ENCODE measurements at places on chromosomes 7 and 10. TPM values are rescaled to one million over a fixed set of nuclear protein-coding genes. Genes with fewer than 3 reads are reported as not detected.
A peak's percentile ranks its signal among the peaks of the same experiment; 100 is the strongest.

DNA sequence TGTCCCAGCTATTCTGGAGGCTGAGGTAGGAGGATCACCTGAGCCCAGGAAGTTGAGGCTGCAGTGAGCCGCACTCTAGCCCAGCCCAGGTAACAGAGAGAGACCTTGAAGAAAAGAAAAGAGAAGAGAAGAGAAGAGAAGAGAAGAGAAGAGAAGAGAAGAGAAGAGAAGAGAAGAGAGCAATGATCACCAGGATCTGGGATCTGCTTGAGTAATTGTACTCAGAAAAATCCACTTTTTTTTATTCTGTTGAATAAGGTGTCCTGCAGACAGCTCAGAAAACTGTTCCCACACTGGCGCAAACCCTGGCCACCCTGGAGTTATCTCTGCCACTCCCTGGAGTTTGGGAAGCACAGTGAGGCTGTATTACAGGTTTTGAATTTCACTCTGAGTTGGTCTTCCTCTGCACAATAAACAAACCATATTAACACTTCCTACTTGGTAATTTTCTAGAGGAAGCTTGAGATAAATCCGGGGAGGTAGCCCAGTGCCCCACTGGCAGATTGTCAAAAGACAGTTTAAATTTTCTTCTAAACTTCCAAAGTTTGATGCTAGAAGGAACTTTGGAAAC is 9.6 kb upstream of the OAT start:
- no peak for DNase-seq

GRCh38 chr7:11633310-11633709 is 198.7 kb downstream of the THSD7A start:
- DNase-seq: no peak

GRCh38 chr7:140031364-140031763 is 31.4 kb downstream of the PARP12 start:
- DNase-seq: no peak

GRCh38 chr10:20956843-20957242 is 59.7 kb upstream of the NEBL start:
- no peak for DNase-seq

DNA sequence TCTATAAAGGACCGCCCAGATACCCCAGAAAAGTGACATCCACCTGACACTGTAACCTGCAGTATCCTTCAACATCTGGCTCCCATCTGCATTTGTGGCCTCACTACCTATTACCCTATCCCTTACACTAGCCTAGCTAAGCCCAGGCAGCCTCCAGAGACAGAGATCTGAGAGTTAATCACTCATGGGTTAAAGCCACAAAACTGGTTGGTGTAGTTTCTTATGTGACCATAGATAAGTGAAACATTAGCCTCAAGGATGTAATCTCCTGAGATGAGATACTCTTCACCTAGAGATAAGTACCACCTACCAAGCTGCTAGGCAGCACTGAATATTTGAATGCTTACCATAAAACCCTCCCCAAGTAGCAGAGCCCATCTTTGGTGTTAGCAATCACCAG is 35.4 kb downstream of the CTTNBP2 start:
- no peak for DNase-seq

DNA sequence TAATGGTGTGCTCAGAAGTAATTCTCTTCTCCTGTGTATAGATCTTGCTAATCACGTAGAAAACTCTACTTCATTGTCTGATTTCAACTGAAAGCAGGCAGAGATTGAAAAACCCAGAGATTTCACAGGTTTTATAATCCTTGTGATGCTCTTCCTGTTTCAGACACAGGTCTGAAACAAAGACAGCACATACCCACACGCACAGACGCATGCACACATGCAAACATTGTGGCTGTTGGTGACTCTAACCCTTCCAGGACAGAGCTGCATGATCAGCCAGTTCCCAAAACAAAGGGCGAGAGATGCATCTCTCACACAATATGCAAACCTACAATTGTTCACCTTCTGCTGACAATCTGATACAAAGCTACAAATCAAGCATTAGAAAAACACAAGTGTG is 11.1 kb upstream of the TFEC start:
- DNase-seq: no peak

GRCh38 chr7:105680505-105681187 is 99.4 kb upstream of the EFCAB10 start:
- no peak for DNase-seq

DNA sequence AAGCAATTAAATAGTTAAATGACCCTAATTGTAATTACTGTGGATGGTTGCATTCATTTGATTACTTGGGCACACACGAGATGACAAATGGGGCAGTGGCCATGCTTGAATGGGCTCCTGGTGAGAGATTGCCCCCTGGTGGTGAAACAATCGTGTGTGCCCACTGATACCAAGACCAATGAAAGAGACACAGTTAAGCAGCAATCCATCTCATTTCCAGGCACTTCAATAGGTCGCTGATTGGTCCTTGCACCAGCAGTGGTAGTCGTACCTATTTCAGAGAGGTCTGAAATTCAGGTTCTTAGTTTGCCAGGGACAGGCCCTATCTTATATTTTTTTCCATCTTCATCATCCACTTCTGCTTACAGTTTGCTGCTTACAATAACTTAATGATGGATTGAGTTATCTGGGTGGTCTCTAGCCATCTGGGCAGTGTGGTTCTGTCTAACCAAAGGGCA is 8.3 kb downstream of the PCBD1 start:
- DNase-seq: peak; percentile 79

DNA sequence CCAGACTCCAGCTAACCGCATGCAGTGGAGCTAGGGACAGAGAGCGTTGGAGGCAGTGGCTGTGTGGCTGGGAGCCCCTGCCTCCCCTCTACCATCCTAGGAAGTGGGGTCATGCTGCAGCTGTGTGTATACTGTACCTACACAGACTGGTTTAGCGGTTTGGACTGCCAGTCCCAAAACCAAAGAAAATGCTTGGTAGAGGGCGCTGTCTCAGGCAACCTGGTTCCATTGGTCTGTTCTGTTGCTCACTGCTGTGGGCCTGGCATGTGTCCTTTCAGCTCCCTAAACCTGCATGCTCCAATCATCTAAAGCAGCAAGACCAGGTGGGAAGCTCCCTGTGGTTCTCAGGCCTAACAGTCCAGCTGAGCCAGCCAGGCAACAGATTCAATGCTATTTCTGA is 4.5 kb downstream of the RBP4 start:
- DNase-seq: no peak

DNA sequence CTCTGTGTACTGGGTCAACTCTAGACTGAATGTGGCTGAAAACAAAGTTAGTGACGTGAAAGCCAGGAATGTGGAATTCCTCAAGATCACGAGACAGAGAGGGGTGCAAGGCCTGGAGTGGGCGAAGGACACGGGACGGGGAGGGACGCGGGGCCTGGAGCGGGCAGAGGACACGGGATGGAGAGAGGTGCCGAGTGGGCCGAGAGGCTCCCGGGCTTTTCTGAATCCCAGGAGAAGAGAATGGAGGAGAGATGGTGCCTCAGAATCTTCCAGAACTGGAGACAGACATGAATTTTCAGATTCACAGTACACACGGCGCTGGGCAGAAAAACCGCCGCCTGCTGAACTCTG is 50.6 kb upstream of the PRKAR1B start:
- no peak for DNase-seq

Gene EFCAB10
- total RNA-seq: 0.91 TPM

DNA sequence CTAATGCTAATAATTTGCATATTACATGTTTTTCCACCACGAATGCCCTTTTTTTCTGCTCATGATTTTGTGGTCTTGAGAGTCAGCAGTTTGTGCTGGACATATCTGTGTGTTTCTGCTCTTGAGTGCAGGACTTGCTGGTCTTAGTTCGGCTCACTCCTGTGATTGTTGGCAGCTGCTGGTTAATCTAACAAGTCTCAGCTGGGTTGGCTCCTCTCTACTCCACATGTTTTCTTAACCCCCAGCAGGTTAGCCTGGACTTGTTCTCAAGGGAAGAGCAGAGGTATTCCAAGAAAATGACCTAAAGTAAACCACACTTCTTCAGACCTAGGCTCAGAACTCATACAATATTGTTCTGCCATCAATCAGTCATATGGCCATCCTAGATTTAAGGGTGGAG is 1238.9 kb downstream of the XPNPEP1 start:
- no peak for DNase-seq

Gene MMP21
- 0.13 TPM for total RNA-seq

GRCh38 chr7:129750091-129750490 is 138.6 kb downstream of the NRF1 start:
- DNase-seq: no peak

DNA sequence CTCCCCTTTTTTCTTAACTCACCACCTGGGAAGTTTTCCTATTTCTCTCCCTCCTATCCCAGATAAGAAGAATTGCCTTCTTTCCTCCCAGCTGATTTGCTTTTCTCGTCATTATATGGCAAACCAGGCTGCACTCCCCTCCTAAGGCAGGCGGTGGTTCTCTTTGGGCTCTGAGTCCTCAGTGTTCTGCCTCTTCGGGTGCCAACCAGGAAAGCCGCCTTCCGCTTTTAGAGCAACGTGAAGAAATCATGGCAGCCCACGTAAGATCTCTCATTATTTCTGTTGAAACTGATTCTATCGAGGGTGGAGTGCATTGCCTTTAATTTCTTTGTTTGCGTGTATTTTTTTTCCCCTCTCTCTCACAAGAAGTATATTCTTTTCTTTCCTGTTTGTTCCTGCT is 141.9 kb downstream of the CUX1 start:
- no peak for DNase-seq

GRCh38 chr10:72720814-72721660 is 29.1 kb downstream of the MCU start:
- DNase-seq: no peak

GRCh38 chr10:51783941-51784340 is 84.5 kb upstream of the CSTF2T start:
- DNase-seq: no peak

Gene SORCS1
- total RNA-seq: 0.76 TPM

Gene TFAM
- 35.0 TPM for total RNA-seq

- no peak for DNase-seq
These were observed 16.1 kb downstream of the NUDT13 start for GRCh38 chr10:73126343-73126742.

- DNase-seq: no peak
These were observed 201.9 kb upstream of the KAT6B start for GRCh38 chr10:74624501-74624900.

Gene SPDYE9
- total RNA-seq: not detected

GRCh38 chr7:152383341-152384234 is 52.2 kb downstream of the KMT2C start:
- DNase-seq: no peak

Gene CCL24
- total RNA-seq: not detected

Gene OR2AE1
- not detected for total RNA-seq

- DNase-seq: no peak
These were observed 47.5 kb downstream of the GLI3 start for GRCh38 chr7:42189535-42189934.

Gene TBC1D12
- total RNA-seq: 13.1 TPM

- DNase-seq: no peak
These were observed 131.8 kb downstream of the WDR37 start for GRCh38 chr10:1187855-1188557.

Gene PLA2G12B
- total RNA-seq: 0.66 TPM

DNA sequence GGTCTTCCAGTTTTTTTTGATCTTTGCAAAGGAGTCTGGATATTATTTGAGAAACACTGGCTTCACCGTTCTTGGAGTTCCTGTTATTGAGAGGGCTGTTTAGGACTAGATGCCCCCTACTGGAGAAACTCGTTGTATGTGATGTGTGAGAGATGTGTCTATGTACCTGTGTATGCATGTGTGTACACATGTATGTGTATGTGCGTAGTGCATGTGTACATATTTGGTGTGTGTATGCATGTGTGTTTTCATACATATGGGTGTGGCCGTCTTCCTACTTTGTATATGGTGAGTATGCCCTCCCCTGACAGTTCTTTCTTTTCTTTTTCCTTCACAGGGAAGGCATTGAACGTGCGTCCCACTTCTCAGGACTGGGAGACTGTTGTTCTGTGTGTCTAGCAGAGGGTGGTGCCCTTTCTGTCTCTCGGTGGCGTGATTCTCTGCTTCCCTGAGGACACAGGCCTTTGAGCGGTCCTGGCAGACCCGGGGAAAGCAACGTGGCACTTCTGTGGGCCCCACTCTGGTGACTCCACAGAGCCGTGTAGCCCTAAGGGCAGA is 3.0 kb upstream of the CALHM3 start:
- DNase-seq: peak; percentile 69

DNA sequence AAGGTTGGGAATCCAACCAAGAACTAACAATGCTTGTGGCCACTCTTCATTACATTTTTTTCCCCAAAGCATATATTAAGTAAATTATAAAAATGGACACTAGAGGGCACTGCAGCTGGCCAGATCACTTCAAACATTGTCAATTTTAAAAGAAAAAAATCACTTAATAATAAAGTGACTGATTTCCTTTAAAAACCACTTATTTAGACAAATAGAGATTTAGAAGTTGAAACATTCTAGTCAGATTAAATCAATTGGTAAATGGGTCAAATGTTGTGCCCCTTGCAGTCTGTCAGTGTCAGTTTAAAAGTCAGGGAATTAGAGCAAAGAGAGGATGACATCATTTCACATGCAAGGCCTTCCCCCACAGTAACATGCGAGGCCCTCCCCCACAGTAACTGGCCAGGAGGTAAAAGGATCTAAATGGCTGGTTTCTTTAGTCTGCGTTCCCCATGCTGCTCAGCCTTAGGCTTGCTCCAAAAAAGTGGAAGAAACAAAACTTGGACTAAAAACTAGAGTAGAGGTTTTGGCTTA is 177.9 kb downstream of the SKAP2 start:
- peak; percentile 88 for DNase-seq

GRCh38 chr7:120955577-120956149 is 5.1 kb downstream of the ING3 start:
- no peak for DNase-seq

DNA sequence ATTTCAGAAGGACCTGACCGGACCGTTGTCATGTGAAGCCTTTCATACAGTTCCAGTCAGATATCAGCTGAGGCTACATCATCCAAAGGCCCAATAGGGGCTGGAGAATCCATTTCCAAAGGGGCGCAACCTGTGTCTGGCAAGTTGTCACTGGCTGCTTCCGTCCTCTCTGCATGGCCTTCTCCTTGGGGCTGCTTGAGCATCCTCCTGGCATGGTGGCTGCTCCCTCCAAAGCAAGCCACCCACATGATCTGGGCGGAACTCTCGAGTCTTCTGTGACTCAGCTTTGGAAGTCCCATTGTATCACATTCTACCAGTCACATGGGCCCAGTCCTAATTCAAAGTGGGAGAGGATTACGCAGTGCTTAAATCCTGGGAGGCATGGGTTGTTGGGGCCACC is 207.0 kb upstream of the SHH start:
- no peak for DNase-seq

- DNase-seq: no peak
These were observed 108.9 kb downstream of the BICC1 start for GRCh38 chr10:58621379-58622077.

Gene EBLN1
- total RNA-seq: not detected

- no peak for DNase-seq
These were observed 81.7 kb downstream of the ST7 start for GRCh38 chr7:117034851-117035464.

Gene FGL2
- 96.9 TPM for total RNA-seq

Gene AMPH
- 1.2 TPM for total RNA-seq

Gene MEOX2
- 1.2 TPM for total RNA-seq

Gene CHAT
- not detected for total RNA-seq

DNA sequence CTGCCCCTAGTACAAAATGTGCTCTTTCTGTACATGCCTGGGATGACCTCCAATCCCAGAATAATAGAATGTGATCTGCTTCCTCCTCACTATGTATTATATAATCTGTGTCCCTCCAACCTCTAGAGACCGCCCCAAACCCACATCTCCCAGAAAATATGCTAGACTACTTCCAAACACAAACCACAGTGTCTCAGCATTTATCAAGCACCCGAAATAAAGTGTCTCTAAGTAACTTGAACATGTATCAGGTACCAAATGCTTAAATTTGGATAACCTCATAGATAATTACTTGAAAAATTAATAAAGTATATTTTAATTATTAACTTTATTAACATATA is 16.1 kb downstream of the LYZL1 start:
- no peak for DNase-seq

GRCh38 chr7:8208816-8209215 is 53.2 kb downstream of the ICA1 start:
- DNase-seq: peak; percentile 67
